LHCN-M2 (cell line): ENCODE measurements at places on chromosomes 4 and X. TPM values are rescaled to one million over a fixed set of nuclear protein-coding genes. Genes with fewer than 3 reads are reported as not detected.

GRCh38 chr4:167918077-167918476 lies 174.3 kb upstream of the ANXA10 start:
- DNase-seq, result no peak

DNA sequence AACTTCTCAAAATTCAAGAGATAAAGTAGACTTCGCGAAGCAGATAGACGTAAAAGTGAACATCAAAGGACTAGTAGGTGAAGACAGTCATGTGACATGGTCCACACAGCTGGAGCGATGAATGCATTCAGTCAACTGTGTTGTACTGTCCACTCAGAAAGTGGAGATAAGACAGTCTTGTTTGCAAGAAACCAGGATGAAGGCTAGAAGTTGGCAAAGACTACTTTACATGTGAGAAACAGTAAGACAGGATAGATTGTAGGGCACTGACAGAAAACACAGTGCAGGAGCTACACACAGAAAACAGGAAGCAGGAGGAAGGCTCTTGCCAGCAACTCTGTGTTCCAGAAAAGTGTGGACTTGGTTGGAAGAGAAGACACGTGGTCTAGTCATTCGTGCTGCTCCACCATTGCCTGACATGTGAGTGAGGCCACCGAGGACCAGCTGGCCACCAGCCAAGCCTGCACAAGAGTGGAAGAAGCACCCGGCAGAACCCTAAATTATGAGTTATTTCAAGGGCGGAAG lies 78.9 kb downstream of the FAT1 start:
- no peak for DNase-seq

- DNase-seq, result no peak
These were observed 386.7 kb upstream of the IGFBP7 start for GRCh38 chr4:57496697-57497471.

- DNase-seq, result no peak
These were observed 86.6 kb downstream of the NR3C2 start for GRCh38 chr4:148355442-148356123.

DNA sequence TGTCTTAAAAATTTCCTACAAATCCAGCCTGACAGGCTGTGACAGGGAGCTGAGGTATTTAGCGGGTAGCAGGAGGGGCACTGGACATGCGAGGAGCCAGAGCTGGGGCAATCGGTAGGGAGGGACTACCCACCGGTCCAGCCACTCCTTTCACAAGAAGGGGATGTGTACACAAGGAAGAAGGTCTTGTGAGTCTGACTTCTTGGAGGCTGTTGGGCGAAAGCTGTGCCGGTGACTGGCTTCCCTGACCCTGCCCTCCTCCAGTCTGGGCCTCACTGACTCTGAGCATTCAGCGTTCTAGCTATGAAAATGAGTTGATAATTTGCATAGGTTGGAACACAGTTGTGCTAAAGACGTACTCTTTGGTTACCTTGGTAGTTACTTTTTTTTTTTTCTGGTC lies 12.7 kb upstream of the CXCL8 start:
- DNase-seq, result no peak

Gene RHOXF2B
- total RNA-seq, result not detected in 2 replicates
